ENCODE measurements at places on chromosomes 13 and 19.

DNA sequence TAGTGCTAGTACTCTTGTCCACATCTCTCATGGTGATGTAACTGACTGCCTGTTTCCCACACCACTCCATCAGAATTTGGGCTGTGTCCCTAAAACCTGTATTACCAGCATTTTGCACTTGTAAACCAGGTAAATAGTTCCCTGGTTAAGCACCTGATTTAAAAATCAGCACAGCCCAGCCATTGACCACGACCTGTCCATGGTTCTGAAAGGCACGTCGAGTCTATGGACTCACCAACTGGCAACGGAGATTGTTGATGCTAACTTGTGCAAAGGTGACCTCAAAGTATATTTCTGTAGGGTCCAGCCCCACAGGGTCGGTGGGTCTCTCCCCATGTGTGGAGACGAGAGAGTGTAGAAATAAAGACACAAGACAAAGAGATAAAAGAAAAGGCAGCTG is 46.7 kb upstream of the ZNF835 start:
- no peak for DNase-seq

DNA sequence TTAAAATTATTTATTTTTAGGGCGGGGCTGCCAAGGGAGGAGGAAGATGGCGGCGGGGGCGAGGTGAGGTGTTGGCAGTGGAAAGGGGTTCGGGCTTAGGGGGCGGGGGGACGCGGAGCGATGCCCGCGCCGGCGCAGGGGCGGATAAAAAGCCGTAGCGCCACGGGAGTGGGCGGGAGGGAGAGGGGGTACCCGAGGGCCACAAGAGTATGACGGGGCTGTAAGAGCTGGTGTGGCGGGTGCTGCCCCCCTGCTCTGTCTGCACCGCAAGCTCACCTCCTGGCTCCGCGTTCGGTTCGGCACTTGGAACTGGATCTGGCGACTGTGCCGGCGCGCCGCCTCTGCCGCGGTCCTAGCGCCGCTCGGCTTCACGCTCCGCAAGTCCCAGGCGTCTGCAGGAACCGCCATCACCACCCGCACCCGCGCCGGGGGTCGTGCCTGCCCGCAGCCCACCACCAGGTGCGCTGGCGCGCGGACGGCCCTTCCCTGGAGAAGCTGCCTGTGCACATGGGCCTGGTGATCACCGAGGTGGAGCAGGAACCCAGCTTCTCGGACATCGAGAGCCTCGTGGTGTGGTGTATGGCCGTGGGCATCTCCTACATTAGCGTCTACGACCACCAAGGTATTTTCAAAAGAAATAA is 265.2 kb upstream of the SGCG start:
- peak; percentile 52 for DNase-seq

GRCh38 chr19:47497050-47497766 is 13.2 kb upstream of the KPTN start:
- no peak for DNase-seq

DNA sequence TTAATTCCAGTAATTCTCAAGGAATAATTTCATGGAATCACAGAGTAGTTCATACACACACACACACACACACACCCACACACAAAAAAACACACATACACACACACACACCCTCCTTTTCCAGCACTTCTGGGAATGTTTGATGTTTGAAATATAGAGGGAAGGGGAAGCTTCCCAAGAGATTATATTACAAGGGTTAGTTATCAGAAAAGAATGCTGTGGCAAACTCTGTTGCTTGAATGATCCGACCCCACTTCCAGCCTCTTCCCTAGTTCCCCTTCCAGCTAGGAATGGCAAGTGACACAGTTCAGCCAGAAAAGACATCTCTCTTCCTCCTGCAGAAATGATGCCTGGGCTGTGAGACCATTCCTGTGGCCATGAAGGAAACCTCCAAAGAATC is 49.9 kb downstream of the KCTD12 start:
- DNase-seq, result no peak

DNA sequence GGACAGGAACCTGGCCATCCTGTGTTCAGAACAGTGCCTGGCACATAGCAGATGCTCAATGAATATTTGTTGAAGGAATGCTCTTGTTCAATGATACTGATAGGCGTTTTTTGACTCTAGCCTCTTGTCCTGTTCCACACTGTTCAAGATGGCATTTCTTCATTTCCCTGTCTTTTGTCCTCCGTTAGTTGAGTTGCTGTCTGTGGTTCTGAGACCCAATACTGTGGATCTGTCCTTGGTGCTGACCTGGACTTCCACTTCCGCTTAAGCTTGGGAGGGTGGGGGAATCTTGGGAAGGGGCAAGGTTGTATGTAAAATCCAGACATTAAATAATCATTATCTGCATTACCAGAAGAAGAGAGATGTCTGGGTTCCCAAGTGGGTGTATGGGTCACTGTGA is 8.3 kb upstream of the KCNN4 start:
- DNase-seq, result no peak

- DNase-seq, result peak; percentile 62
These were observed 467 bp downstream of the LAMP1 start for GRCh38 chr13:113297370-113298042.

DNA sequence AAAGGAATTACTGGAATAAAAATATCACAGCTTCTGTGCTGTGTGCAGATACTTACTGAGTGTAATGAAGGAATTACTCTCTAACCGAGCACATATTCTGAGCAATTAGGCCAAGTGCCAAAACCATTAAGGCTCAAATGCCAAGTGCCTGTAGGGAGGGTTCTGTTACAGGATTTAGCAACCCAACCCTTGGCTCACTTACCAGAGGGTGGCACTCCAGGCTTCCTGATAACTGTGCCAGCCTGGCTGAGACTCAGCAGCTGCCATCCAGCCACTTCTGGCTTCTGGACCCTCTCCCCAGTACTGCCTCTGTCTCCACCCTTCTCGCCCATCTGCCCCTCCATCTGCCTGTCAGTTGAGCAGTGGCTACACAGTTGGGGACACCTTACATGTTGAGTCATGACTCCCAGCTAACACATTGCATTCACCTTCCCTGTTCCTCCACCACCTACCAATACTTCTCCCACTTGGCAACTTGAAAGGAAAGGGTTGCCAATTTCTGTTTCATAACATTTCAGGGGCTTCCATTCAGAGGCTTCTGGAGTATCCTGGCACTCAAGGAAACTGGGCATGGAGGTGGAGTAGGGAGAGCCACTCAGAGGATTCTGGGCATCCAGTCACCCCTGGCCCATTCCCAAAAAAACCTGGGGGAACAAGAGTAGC is 110.5 kb downstream of the COG6 start:
- DNase-seq, result no peak

GRCh38 chr19:43457809-43458208 is 7.6 kb downstream of the LYPD3 start:
- DNase-seq, result no peak

DNA sequence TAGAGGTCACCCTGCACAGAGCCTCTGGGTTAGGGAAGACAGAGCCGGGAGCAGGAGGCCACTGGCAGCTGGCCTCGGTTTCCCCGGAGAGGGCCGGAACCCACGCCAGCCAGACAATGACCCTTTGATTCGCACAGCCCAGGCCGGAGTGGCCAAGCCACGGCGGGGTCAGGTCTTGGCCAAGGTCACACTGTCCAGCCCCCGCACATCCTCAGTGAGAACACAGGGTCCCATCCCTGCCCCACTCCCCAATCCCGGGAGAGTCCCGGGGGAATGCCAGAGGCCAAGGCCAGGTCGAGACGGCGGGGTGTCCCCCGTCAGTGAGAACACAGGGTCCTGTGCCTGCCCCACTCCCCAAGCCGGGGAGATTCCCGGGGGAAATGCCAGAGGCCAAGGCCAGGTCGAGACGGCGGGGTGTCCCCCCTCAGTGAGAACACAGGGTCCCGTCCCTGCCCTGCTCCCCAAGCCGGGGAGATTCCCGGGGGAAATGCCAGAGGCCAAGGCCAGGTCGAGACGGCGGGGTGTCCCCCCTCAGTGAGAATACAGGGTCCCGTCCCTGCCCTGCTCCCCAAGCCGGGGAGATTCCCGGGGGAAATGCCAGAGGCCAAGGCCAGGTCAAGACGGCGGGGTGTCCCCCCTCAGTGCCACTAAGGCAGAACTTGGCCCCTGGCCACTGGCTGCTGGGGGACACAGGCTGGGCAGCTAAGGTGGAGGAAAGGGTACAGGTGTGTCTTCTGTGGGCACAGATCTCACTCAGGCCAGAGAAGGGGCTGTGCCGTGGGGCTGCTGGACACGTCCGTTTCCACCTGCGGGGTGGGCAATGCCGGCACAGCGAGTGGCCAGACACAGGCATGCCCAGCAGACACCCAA is 1.7 kb upstream of the FSTL3 start:
- DNase-seq, result no peak

- no peak for DNase-seq
These were observed 26.5 kb upstream of the CASP14 start for GRCh38 chr19:15022752-15023151.

- DNase-seq, result peak; percentile 78
These were observed 4.0 kb downstream of the MAG start for GRCh38 chr19:35295792-35296462.

- no peak for DNase-seq
These were observed 12.3 kb downstream of the ZNF575 start for GRCh38 chr19:43545276-43545675.

DNA sequence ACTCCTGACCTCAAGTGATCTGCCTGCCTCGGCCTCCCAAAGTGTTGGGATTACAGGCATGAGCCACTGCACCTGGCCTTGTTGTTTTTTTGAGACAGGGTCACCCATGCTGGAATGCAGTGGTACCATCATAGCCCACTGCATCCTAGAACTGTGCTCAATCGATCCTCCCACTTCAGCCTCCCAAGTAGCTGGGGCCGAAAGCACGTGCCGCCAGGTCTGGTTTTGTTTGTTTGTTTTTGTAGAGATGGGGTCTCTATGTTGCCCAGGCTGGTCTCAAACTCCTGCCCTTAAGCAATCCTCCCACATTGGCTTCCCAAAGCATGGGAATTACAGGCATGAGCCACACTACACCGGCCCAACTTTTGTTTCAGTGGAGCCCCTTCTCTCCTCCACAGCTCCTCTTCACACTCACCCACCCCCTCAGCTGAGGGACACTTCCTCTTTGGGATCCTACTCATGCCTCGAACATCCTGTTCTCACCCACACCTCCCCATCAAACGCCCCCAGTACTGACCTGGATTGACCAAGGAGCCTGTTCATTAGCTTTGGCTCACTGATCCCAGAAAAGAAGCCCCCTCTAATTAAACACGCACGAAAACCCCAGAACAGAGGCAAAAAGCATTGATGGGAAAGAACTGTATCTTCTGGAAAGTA is 12.8 kb upstream of the CERS4 start:
- DNase-seq, result no peak

- peak; percentile 82 for DNase-seq
These were observed 21.7 kb upstream of the ZNF429 start for GRCh38 chr19:21483589-21484170.

DNA sequence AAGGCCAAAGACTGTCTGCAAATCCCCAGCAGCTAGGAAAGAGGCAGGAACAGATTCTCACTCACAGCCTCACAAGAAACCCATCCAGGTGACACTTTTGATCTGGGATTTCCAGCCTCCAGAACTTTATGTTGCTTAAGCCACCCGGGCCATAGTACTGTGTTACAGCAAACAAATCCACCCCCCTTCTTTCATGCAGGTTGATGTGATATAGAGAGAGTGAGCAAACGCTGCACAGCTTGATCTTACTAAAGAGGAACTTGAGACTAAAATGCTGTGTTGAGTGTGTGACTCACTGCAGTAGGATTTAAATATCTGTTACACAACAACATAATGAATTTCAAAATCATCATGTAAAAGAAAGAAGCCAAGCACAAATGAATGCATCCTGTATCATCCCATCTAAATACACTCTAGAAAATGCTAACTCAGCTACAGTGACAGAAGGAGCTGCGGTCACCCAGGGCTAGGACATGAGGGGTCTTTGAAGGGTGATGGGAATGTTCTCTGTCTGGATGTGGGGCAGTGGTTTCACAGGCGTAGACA is 32.2 kb downstream of the RCBTB2 start:
- peak; percentile 30 for DNase-seq

GRCh38 chr19:55077106-55077505 is 1.4 kb downstream of the EPS8L1 start:
- no peak for DNase-seq

DNA sequence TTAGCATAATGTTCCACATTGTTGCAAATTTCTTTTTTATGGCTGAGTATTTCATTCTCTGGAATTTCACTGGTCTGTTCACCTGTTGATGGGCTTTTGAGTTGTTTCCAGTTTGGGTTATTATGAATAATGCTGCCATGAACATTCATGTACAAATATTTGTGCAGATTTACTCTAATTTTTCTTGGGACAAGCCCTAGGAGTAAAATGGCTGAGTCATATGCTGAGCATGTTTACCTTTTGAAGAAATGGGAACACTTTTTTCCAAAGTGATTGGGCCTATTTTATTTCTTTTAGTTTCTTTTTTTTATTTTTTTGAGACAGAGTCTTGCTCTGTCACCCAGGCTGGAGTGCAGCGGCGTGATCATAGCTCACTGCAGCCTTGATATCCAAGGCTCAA is 4.7 kb upstream of the FBL start:
- no peak for DNase-seq

- DNase-seq, result no peak
These were observed 2.0 kb upstream of the ELL start for GRCh38 chr19:18523841-18524240.

GRCh38 chr13:53191091-53191490 is 162.5 kb downstream of the OLFM4 start:
- no peak for DNase-seq

GRCh38 chr13:51244637-51245405 is 22.6 kb downstream of the FAM124A start:
- DNase-seq, result no peak

GRCh38 chr13:37956536-37956935 is 87.0 kb upstream of the TRPC4 start:
- no peak for DNase-seq

GRCh38 chr13:78978381-78978998 is 319.5 kb upstream of the OBI1 start:
- peak; percentile 41 for DNase-seq

DNA sequence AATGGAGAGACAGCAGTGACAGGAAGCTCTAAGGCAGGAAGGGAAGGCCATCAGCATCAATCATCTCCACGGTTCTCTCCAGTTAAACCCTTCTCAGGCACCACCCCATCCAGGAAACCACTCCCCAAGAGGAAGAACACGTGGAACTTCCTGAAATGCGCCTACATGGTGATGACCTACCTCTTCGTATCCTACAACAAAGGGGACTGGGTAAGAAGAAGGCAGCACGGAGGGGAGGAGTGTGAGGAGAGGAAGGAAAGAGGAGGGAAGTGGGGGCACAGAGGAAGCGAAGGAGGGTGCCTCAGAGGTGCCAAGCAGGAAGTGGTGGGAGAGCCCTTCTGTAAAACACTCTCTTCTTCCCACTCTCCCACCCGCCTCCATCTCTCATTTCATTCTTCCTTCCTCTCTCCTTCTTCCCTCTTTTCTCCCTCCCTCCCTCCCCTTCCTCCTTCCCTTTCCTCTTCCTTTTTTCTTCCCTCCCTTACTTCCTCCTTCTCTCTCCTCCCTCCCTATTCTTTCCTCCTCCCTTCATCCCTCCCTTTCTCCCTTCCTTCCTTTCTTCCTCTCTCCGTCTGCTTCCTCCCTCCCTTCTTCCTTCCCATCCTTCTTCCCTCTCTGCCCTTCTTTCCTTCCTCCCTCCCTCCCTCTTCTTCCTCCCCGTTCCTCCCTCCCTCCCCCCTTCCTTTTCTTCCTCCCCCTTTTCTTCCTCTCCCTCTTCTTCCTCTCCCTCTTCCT is 12.6 kb downstream of the ZSCAN5A start:
- no peak for DNase-seq

Measured in GM20000 (cell line).